Stimulated activated naive CD8-positive, alpha-beta T cell treated with anti-CD3 and anti-CD28 coated beads, Interleukin-15, Interleukin-2, amounts not matched to agents 100 U/mL and 50 U/mL, for 24 hours (primary cell): ENCODE measurements at places on chromosomes 6 and 20.

GRCh38 chr6:107871976-107872375, 47.9 kb upstream of the SCML4 start:
- no peak for DNase-seq

DNA sequence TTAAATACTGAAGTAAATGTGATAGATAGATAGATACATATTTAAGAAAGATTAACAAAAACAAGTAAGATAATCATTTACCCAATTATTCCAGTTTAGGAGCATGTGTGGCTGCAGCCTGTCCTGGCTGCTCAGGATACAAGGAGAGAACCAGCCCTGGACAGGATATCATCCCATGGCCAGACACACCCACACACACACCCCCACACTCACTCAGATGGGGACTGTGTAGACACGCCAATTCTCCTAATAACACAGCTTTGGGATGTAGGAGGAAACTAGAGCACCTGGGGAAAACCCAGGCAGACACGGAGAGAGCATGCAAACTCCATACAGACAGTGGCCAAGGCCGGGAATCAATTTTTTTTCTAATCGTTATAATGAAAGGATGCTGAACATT, 45.6 kb downstream of the GFOD1 start:
- no peak for DNase-seq

GRCh38 chr6:30824698-30825097, 59.6 kb upstream of the DDR1 start:
- no peak for DNase-seq

DNA sequence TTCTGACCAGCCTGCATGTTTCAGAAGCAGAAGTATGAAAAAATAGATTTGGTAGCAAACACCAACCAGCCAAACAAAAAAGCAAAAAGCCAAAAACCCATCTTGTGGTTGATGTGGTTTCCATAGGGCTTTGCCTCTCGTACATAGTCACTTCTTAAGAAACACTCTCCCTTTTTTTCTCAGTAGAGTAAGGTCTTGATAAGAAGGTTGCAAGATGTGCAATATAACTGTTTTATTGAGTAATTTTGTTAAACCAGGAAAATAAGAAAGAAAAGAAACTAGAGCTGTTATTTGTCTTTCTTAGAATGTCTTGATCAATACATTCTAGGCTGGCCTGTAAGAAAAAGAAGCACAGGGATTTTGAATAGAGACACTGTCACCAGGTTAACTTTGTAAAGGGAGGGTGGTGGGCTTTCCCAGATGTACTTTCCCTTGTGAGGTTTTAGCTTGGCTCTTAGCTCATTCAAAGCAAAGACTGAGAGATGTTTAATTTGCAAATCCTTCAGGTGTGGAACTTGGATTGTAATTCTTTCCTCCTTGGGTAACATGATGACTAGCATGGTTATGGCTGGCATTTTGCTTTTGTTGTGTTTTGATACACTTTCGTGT, 49.7 kb downstream of the AKAP12 start:
- DNase-seq, result no peak

DNA sequence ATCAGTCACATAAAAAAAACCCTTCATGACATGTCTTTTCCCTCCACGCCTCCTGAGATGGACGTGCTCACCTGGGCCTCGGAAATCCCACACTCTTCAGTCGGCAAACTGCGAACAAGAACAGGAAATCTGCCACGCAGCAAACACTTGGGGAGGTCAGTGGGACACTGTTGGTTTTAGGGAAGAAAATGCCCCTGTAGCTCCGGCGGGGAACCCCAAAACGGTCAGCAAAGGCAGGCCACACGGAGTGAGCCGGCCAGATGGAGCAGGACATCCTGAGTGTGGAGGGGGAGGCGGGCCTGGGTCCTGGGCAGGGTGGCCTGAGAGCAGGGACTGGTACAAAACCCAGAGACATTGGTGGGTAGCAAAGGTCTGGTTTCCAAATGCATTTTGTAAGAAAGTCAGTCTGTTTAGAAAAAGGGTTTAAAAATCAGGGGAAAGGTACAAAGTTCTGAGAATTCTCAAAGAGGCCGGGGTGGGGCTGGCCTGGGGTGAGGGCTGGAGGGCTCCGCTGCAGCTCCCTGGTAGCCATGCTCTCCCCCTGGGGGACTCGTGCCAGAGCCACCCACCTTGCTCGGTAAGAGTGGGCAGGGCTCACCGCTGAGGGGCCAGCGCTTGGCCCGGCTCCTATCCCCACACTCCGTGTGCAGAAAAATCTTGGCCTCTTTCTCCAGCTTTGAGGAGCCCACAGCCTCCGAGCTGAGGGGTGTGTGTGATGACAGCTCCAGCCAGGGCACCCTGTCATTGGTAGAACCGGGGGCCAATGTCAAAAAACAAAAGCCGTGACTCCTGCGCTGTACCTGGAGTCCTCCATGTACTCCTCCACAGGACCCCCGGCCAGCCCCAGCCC, 5.2 kb downstream of the SLC2A4RG start:
- DNase-seq, result no peak

- no peak for DNase-seq
Observed at GRCh38 chr20:59729506-59729905, 125.2 kb downstream of the PHACTR3 start.

GRCh38 chr6:41023114-41023513, 15.9 kb downstream of the UNC5CL start:
- no peak for DNase-seq

GRCh38 chr6:143005816-143006215, 54.9 kb upstream of the AIG1 start:
- no peak for DNase-seq

DNA sequence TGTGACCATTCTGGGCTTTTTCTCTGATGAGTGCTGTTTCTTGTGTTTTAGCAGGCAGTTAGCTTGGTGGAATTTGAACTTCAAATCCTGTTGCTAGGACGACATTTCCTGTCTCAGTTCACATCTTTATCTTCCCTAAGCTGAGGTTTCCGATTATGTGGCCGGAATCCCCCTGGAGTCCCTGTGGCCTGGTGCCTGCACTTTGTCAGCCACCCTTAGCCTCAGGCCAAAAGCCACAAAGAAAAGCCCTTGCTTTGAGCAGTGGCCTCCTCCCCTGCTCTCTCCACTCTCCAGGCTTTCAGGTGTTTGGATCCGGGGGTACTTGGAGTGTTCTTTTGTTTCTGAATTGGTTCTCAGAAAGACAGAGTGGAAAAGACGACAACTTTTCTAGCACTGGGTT, 59.9 kb upstream of the PMEPA1 start:
- DNase-seq, result no peak

- peak; percentile 49 for DNase-seq
Observed at GRCh38 chr6:27617700-27618689, 145.1 kb upstream of the ZNF184 start.

DNA sequence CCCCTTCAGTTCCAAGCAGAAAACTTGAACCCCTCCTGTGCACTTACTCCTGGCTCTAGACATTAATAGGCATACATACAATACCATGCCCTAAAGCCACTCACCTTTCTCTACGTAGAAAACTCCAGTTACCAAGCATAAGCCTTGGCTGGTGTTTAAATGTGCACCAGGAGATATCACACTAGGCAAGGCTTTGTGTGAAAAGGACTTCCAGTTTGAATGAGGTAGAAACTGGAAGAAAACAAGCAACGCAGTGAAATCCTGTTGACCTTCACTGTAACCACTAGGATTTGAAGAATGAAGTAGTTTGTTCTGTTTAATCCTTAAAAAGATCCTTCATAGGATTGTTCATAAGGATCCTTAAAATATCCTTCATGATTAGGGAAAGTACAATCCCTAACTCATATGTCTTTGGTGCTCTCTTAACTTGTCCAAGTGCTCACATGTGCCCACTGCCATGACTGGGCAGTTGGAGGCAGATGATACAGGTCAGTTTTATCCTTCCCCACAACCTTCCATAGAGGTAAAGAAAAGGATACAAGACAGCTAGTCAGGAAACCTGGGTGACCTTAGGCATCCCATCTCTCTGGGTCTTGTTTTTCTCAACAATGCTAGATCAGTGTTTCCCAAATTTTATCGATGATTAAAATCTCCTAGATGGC, 9.2 kb upstream of the SCGN start:
- no peak for DNase-seq

DNA sequence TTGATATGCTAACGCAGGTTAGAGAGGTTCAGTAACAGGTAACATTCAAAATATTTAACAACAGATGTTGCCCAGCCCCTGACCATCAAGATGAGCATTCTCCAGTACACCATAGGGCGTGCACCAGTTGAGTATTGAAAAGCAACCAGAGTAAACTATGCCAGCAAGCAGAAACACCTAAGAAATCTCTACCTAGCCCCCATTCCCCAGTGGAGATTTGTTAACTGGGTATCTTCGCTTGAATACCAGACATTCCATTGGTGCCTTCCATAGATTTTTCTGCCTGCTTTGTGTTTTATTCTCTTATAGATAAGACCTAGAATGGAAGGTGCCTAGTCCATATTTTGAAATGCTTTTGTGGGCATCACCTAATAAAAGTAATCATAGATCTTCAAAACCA, 623.9 kb downstream of the KIF16B start:
- DNase-seq, result no peak

- DNase-seq, result no peak
Observed at GRCh38 chr6:36219081-36219480, 22.5 kb downstream of the BRPF3 start.

- peak; percentile 44 for DNase-seq
Observed at GRCh38 chr20:36975099-36975818, 23.8 kb upstream of the SAMHD1 start.

DNA sequence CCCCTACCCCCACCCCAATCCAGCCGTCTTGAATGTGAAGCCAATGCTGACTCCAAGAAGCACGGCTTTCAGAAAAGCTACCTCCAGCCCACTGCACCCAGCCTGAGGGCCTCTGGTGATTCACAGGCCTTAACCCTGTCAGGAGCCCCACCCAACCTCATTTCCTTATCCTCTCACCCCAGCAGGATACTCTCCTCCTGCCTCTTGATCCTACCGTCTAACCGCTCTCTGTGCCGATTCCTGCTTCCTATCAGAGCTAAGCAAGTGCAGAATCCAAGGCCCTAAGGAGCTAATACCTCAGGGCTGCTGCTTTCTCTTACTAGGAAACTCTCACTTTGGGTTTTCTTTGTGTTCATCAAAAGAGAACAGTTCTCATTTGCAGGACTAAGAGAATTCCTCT, 47.2 kb downstream of the TRERF1 start:
- DNase-seq, result peak; percentile 44

GRCh38 chr6:27836783-27837624, 75.2 kb downstream of the OR2B2 start:
- DNase-seq, result peak; percentile 58

DNA sequence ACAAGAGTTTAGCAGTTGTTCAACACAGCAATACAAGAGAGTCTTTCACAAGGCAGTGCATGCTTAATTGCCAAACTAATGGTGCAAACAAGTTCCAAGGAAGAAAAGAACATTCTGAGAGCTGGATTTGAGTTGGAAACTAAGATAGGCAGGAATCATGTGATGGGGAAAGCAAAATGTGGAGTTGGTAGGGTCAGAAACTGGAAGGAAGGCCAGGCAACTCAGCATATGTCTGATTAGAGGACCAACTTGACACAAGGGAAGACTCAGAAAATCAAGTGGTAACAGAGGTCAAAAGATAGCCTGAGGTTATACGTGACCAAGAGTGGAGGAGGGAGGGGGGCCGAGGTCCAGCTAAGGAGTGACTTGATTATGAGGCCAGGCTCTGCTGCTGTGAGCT, 117.3 kb downstream of the SMLR1 start:
- DNase-seq, result no peak

DNA sequence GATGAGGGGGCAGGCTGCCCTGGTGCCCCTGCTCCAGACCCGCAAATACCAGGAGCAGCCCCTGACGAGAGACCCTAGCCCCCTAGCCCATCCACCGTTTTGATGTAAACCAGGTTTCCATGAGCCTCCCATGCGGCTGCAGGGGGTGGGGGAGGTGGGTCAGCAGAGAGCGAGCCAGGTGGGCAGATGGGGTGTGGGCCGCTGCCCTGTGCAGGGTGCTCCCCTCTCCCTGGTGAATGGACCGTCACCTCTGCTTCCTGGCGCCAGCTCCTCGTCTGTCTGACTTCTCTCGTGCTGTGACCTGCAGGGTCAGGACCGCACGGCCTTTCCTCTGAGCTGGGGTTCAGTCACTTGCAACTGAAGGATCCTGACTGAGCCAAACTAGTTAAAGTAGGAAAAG, 15.7 kb upstream of the BHLHE23 start:
- DNase-seq, result no peak

DNA sequence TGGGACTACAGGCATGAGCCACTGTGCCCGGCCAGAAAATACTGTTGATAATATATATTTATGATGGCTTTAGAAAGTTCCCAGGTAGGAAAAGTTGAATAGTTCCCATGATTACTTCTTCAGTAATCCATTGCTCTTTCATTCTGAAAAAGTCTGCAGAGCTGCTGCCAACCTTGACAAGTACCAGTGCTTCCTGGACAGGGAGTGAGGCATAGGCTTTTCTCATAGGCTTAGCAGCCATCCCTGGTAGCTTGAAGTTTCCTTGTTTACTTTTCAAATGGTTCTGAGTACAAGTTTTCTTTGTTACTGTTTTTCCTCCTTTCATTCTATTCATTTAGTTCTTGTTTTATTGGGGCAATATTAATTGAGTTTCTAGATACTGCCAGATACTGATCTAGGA, 7.8 kb downstream of the RWDD1 start:
- no peak for DNase-seq

DNA sequence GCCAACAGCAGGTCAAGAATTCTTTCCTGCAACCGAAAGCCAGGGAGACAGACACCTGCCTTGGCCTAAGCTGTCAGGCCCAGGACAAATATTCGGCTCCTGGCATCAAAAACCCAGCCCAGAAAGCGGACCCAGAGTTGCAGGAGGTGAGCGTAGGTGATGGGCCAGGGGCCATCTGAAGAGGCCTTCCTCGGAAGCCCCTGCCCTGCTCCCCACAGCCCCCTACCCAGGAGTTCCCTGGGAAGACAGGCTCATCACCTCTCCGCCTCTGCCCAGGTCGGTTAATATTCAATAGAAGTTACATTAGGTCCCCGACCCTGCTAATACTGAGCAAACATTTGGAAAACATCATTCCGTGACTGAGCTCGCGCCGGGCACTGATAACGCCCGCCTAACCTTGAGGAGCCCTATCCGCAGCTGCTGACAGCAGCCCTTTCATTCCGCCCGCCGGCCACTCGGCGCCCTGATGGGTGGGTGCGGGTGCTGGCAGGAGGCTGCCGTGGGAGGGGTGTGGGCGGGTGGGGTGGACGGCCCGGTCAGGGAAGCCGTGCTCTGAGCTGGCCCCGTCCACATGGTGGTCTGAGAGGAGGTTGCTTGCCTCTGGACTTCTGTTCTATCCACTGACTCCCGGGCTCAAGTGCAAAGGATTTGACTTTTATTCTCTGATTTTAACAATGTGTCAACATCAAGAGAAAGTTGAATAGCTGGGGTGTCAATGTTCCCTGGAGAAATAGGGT, 55.7 kb downstream of the HNF4A start:
- DNase-seq, result no peak

DNA sequence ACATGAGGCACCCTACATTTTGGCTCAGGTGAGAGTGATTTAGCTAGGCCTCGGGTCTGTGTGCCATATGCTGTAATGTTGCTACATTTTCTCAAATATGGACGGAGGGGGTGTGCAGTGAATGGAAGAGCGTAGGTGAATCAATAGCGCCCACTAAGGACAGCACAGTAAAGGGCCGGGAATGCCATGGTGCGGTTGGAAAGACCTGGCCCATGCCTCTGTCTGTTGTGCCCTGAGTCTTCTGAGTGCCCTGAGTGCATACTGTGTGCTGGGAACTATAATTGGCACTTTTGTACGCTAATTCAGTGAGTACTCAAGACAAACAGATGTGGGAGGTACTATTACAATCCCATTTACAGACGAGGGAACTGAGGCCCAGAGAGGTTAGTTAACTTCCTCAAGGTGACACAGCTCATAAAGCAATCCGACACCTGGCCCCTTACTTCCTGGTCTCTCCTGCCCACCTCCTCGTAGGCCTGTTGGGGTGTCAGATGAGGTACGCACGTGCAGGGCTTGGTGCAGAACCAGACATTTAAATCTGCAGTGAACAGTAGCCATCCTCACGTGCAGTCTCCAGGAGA, 17.3 kb downstream of the SLC22A1 start:
- no peak for DNase-seq
